ENCODE measurements at places on chromosomes 13 and 19.

- no peak for DNase-seq
Measured at GRCh38 chr13:97327086-97327485, 105.0 kb downstream of the MBNL2 start.

DNA sequence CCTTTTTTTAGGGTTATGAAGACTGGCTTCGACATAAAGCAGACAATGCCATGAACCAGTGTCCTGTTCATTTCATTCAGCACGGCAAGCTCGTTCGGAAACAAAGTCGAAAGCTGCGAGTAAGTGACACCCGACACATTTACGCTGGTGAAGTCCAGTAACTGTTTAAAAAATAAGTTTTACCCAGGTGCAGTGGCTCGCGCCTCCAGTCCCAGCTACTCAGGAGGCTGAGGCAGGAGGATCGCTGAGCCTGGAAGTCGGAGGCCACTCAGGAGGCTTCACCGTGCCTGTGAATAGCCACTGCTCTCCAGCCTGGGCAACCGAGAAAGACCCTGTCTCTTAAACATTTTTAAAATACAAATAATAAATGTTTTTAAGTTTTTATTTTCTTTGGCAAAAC lies 120.8 kb downstream of the ATP11A start:
- no peak for DNase-seq

DNA sequence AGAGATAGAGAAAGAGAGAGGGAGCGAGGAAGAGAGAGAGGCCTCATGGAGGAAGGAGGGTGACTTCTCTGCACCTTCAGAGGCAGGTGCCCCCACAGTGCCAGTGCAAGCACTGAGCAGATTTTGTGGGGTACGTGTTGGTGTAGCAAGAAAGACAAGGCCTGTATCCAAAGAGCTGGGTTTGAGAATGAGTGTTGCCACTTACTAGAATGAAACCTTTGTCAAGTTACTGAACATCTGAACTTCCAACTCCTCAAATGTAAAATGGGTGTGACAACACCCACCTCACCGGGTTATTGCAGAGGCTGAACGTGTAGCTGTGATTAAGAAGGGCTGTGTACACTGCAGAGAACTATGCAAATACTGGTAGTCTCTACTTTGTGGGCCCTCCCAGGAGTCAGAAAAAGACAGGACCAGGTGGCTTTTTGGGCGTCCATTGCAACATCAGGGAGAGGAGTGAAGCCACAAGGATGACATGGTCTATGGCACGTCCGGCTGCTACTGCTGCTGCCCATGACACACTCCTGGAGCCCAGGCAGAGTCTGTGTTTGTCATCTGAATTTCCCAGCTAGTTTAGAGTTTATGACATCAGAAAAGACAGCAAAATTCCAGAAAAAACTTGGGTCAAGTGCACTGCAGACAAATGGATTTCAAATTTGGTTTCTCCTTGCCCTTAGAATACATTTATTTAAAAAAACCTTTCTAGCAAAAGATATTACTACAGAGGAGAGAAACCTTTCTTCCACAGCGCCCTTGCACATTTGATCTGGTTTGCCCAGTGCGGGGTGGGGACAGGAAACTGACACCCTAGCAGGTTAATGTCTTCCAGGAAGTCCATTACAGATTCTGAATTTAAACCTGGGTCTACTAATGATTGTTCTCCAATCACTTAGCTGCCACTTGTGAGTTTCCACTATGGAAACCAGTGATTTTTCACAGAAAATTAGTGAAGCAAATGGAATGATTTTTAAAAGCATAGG lies 54.0 kb upstream of the ATP12A start:
- no peak for DNase-seq

DNA sequence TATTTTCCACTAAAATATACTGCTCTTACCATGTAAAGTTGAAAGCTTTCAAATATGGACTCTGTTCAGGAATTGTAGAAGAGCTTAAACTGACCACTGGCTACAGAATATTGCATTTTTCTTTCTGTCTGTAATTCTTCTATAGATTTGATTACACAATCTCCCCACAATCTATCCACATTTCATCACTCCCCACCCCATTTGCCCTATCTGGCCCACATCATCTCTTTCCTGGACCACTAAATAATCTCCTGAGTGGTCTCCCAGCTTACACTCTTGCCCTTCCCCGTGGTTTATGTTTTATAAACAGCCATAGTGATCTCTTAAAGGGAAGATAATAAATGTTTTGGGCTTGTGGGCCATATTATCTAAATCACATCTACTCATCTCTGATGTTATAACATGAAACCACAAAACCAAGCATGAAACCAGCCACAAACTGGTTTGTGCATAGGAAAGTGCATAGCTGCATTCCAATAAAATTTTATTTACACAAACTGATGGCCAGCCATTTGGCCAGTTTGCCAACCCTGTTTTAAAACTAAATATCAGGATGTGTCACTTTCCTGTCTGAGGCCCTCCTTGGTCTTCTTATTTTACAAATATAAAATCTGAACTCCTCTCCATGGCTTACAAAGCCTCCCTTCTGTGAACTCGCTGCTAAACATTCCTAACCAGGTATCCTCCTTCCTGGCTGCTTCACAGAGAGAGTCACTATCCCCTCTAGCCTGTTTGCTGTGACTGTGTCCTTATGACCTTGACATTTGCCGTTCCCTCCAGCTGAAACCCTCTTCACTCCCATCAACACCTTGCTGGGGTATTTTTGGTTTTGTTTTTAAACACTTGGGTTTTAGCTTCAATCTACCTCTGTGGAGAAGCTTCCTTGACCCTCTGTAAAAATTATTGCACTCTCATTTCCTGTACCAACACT lies 500.9 kb downstream of the GPC6 start:
- DNase-seq = no peak

GRCh38 chr13:76379341-76380105 lies 506.7 kb downstream of the KCTD12 start:
- no peak for DNase-seq

- DNase-seq = no peak
Measured at GRCh38 chr13:113785051-113786010, 26.3 kb downstream of the TMEM255B start.

GRCh38 chr19:55146705-55147273 lies 2.2 kb downstream of the TNNT1 start:
- DNase-seq = no peak

GRCh38 chr19:12757544-12758274 lies 6.1 kb downstream of the BEST2 start:
- DNase-seq = no peak

- DNase-seq = no peak
Measured at GRCh38 chr19:49807904-49808675, 5.0 kb downstream of the FUZ start.

DNA sequence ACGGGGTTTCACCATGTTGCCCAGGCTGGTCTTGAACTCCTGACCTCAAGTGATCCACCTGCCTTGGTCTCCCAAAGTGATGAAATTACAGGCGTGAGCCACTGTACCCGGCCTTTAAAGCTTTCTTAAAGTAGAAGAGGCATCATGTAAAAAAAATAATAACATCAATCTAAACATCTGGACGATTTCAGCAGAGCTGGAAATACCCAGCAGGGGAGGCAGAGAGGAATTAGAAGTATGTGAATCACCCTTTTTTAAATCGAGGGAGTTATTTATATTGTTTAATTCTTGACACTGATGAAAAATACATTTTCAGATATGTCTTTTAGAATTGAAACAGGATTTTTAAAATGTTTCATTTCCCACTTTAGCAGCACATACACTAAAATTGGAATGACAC lies 37.4 kb upstream of the MTIF3 start:
- DNase-seq = no peak

GRCh38 chr13:108115738-108116137 lies 99.6 kb downstream of the LIG4 start:
- DNase-seq = no peak
